ENCODE measurements at places on chromosomes 6 and 20. TPM values are rescaled to one million over a fixed set of nuclear protein-coding genes. Genes with fewer than 3 reads are reported as not detected.
A peak's percentile ranks its signal among the peaks of the same experiment; 100 is the strongest.

HACE1 gene
- 10.1 TPM for total RNA-seq

GRCh38 chr6:45222380-45222779 lies 105.8 kb upstream of the RUNX2 start:
- no peaks in the 10 kb centered on the region for H3K36me3 ChIP-seq
- no peak overlapping the region for H3K4me3 ChIP-seq
- no peaks in the 10 kb centered on the region for H3K27me3 ChIP-seq
- H3K4me1 ChIP-seq: no peaks in the 10 kb centered on the region
- no peak overlapping the region for H3K27ac ChIP-seq

DNA sequence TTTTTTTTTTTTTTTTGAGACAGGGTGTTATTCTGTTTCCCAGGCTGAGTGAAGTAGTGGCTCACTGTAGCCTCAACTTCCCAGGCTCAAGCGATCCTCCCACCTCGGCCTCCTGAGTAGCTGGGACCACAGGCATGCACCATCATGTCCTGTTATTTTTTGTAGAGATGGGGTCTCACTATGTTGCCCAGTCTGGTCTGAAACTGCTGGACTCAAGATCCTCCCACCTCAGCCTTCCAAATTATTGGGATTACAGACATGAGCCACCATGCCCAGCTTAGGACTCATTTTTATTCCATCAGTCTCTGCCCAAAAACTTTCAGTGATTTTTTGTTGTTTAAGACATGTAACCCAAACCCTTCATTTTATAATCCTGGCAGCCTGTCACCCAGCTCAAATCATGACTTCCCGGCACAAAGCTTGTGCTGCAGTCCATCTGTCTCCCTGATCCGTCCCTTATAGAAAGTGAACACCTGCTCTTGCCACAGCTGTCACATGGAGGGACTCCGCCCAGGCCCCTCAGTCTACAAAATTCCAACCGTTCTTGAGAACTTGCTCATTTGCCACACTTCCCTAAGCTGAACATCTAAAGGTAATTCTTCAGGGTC lies 183.9 kb upstream of the JARID2 start:
- H3K27ac ChIP-seq: peak overlapping the region; percentile 46
- no peaks in the 10 kb centered on the region for H3K27me3 ChIP-seq
- H3K36me3 ChIP-seq: no peaks in the 10 kb centered on the region
- H3K4me1 ChIP-seq: no peaks in the 10 kb centered on the region
- no peak for DNase-seq
- H3K4me3 ChIP-seq: no peak overlapping the region

RAET1G gene
- total RNA-seq: 0.76 TPM

MBOAT1 gene
- total RNA-seq: 20.7 TPM

LPA gene
- total RNA-seq: not detected

CUTA gene
- 144 TPM for total RNA-seq

SNX14 gene
- 80.6 TPM for total RNA-seq

GRCh38 chr6:148629181-148629580 lies 117.6 kb upstream of the UST start:
- no peak overlapping the region for H3K4me3 ChIP-seq
- DNase-seq: no peak
- no peaks in the 10 kb centered on the region for H3K27me3 ChIP-seq
- H3K27ac ChIP-seq: no peak overlapping the region

LAMA5 gene
- 267 TPM for total RNA-seq

- DNase-seq: no peak
- H3K27me3 ChIP-seq: peaks cover 39% of the 10 kb centered on the region
- no peak overlapping the region for H3K27ac ChIP-seq
- no peaks in the 10 kb centered on the region for H3K36me3 ChIP-seq
- H3K4me1 ChIP-seq: peaks cover 18% of the 10 kb centered on the region
Measured at GRCh38 chr6:106359959-106360409, 533 bp upstream of the CRYBG1 start.

MAPK13 gene
- 83.2 TPM for total RNA-seq

- DNase-seq: no peak
- no peaks in the 10 kb centered on the region for H3K36me3 ChIP-seq
- no peaks in the 10 kb centered on the region for H3K4me1 ChIP-seq
- H3K4me3 ChIP-seq: no peak overlapping the region
- no peak overlapping the region for H3K27ac ChIP-seq
Measured at GRCh38 chr20:21677781-21678180, 27.7 kb upstream of the PAX1 start.

Data from left lung (tissue), 14 donors.